Left ventricle myocardium inferior (tissue), 1 donor: ENCODE measurements at places on chromosomes 3 and 15.

DNA sequence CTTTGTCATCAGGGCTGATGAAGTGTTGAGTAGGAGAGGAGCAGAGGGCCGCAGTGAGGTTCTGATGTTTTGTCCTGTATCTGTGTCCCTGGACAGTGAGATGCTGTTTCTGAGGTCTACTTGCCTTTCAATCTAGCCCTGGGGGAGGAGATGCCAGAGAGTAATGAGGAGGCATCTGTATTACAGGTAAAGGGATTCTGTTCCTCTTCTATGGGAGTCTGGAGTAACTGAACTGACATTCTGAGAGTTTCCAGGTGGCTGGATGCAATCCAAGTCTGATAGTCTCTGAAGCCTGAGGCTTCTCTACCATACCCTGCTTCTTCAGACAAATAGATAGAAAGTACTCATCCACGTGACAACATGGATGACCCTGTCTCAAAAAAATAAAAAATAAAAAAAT, 60.9 kb downstream of the IL12A start:
- no peak for DNase-seq

DNA sequence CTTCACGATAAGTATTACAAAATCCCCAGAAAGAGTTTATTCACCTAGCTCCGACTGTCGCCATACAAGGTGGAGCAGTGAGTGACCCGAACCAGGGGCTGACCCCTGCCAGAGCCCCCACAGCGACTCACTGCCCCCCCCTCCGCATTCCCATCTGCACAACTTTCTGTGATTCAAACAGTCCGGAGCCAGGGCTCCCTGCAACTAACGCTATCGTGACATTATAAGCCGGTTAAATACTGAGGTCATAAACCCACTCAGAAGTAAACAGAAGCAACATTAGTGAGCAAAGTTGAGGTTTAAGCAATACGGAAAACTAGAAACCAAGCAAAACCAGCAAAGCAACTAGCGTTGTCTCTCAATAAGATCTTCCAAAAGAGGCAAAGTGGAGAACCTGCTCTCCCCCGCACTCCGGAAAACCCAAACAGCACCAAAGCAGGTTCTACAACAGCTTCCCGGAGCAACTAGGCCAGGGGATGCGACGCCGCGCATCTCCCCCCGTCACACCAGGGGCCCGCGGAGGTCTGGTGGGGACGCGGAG, 642 bp downstream of the SCAP start:
- no peak for DNase-seq

GRCh38 chr3:100404250-100404548, 2.9 kb downstream of the LNP1 start:
- DNase-seq = no peak

GRCh38 chr15:95733931-95734330, 596.6 kb upstream of the NR2F2 start:
- DNase-seq = no peak

- DNase-seq = peak; percentile 43
Observed at GRCh38 chr3:124597273-124597672, 133.0 kb upstream of the UMPS start.

GRCh38 chr3:159916052-159916451, 72.6 kb upstream of the IL12A start:
- DNase-seq = no peak

GRCh38 chr15:52115598-52116427, 3.2 kb upstream of the BCL2L10 start:
- DNase-seq = no peak
